ENCODE measurements at places on chromosomes 12 and 14.

- DNase-seq, result no peak
Observed at GRCh38 chr12:59657266-59657665, 61.4 kb downstream of the SLC16A7 start.

- DNase-seq, result no peak
Observed at GRCh38 chr12:79884401-79885006, 50.4 kb downstream of the PPP1R12A start.

- DNase-seq, result no peak
Observed at GRCh38 chr12:113461666-113462065, 10.0 kb downstream of the LHX5 start.

DNA sequence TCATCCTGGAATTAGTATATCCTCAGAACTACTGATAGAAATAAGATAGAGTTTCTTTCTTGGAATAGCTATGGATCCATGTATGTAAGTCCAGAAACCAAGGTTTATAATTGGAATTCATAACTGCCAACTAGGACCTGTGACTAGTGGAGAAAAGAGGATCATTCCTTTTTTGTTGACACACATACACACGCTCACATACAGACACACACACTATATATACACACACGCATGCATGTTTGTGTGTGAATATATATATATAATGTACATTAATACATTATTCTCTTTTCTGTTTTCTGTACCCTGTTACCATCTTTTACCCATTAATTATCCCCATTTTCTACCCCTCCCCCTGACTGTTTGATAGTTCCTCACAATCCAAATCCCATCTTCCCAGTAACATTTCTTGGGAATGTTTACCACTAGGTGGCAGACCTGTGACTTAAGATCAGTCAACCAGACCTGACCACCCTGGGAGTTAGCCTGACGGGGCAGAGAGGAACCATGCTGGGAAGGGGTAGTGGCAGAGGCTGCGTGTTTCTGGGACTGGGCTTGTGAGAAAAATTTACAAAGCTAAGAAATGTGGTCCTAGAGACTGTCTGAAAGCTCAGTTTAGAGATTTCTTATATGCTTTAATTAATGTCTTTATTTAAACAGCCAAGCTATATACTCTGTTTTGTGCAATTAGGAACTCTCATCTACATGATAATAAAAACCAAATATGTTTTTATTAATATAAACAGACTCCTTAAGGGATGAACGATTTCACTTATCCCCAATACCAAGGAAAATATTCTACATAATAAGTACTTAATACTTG lies 308.0 kb downstream of the PPFIA2 start:
- DNase-seq, result peak; percentile 65

- peak; percentile 87 for DNase-seq
Observed at GRCh38 chr12:546920-547845, 87.4 kb downstream of the B4GALNT3 start.

- DNase-seq, result no peak
Observed at GRCh38 chr12:105523164-105524057, 192.9 kb downstream of the C12orf75 start.

DNA sequence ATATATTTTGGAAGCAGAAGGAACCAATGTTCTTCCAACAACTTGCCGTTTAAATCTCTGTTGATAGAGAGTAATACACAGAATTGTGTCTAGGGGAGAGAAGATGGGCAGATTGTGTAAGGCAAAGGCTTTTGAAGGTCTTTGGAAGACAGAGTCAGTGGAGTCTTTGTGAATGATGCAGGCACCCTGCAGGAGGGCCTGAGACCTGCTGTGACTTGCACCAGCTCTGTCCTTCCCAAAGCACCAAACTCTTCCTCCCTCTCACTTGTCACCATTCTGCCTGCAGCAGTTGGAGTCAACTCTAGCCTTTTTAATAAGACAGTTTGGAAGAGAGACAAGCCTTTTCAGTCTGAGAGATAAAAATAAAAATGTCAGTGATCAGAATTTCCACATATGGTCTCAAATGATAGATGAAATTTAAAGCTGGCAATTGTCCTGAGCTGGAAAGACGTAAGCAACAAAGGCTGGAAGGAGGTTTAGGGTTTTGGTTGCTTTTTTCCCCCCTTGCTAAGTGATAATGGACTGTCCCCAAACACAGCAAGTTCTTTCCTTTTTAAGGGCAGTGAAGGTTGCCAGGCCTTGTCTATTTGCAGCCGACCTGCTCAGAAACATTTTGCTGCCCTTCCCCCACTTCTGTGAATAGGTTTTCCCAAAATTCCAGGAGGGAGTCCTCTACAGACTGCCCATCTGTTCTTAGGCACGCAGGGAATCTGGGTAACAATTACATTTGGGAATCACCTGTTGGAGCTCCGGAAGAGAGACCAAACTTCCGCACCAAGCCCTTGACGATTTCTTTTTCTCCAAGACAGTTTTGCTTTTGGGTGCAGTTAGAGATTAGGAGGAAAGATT lies 103.0 kb upstream of the NTF3 start:
- no peak for DNase-seq

- DNase-seq, result no peak
Observed at GRCh38 chr12:9646794-9647781, 22.4 kb upstream of the CLEC2D start.

DNA sequence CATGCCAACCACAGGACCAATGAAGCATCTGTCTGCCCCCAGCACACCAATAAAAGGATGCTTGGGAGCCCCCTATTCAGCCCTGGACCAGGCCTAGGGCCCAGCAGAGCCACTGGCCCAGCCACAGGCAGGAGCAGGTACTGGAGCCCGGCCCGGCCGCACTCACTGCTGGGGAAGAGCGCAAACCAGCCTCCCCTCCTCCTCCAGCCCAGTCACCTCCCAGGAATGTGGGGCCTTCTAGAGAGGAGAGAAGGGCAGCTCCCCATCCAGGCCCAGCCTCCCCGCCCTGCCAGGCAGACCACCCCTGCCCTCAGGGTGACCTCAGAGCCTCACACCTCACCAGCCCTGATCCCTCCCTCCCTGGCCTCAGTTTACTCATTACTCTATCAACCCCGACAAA lies 56.2 kb downstream of the CCNK start:
- DNase-seq, result no peak

GRCh38 chr12:14576896-14577295 lies 9.2 kb upstream of the PLBD1 start:
- DNase-seq, result no peak

DNA sequence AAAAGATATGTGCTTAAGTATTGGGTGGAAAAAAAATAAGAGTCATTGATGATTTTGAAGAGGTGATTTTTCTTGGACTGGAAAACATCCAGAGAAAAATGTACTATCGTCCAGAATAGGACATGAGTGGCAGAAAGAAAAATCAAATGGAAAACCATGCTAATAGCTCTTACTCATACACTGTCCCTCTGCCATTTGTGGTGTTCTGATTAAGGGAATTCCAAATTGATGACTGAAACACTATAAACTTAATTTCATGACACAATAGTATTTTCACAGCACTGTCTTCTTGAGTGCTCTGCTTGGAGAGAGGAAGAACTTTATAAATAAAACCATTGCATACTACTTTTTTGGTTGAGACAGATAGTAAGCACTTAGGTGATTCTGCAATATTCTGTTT lies 72.4 kb downstream of the USP15 start:
- no peak for DNase-seq

GRCh38 chr12:130765186-130765659 lies 49.1 kb upstream of the RIMBP2 start:
- DNase-seq, result no peak

- no peak for DNase-seq
Observed at GRCh38 chr14:73749706-73750530, 35.7 kb upstream of the PNMA1 start.

GRCh38 chr12:72035625-72036024 lies 97.0 kb downstream of the TPH2 start:
- no peak for DNase-seq

DNA sequence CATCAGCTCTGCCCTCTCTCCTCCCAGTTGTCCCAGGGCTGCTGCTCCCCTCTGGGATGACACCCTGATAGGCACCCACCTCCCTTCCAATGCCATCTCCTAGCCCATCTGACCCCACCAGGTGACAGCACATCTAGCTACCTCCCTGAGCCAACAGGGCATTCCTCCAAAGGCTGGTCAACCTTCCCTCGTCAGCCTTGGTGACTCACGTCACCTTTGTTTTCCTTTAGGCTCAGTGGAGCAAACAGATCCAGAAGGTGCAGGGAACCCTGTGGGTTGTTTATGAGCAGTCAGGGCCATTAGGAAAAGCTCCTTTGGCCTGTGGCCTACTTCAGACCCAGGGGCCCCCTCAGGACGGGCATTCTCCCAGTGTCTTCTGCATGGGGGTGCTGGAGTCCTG lies 32.4 kb downstream of the PIGH start:
- DNase-seq, result no peak

DNA sequence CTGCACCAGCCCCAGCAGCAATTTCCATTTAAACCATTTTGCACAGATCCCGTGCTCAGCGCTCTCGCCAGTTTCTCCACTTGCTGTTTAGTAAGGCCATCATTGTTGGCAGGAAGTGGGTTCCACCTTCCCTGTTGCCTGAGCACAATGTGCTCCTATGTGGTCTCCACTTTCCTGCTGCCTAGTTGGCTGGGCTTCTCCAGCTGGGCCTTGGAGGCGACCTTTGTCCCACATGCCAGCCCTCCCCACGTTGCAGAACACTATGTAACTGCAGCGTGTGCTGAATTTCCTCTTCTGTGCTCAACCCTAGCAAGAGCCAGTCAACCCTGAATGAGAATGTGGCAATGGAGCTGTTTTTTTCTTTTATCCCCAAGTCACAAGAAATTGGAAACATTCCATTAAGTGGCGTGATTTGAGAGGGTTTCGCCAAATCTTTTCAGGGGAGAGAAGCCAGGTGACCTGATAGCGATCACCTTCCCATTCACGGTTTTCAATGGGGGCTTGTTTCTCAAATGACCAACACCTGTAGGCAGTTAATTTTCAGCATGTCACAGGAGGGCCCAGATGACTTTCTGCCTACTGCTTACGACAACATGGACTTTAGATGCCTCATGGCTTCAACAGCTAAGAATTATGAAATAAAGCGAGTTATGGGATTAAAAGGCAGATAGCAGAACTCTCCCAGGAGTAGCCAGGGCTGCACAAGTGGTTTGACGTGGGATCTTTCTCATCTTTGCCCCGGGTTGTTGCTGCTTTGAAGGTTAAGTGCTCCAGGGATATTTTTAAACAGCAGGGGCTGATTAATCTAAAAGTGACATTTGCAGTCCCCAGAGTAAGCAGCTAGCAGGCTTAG lies at the start of gene ACACB:
Gene ACACB (plus strand): TSS at position 830 of the 853 bp plus-strand sequence. CDS start 22,819 bp downstream, outside the sequence.
- no peak for DNase-seq

- DNase-seq, result no peak
Observed at GRCh38 chr12:124804011-124804621, 59.5 kb downstream of the SCARB1 start.

- no peak for DNase-seq
Observed at GRCh38 chr12:49198431-49199155, 9.7 kb upstream of the TUBA1A start.

- no peak for DNase-seq
Observed at GRCh38 chr14:33737446-33737845, 213.4 kb downstream of the EGLN3 start.

DNA sequence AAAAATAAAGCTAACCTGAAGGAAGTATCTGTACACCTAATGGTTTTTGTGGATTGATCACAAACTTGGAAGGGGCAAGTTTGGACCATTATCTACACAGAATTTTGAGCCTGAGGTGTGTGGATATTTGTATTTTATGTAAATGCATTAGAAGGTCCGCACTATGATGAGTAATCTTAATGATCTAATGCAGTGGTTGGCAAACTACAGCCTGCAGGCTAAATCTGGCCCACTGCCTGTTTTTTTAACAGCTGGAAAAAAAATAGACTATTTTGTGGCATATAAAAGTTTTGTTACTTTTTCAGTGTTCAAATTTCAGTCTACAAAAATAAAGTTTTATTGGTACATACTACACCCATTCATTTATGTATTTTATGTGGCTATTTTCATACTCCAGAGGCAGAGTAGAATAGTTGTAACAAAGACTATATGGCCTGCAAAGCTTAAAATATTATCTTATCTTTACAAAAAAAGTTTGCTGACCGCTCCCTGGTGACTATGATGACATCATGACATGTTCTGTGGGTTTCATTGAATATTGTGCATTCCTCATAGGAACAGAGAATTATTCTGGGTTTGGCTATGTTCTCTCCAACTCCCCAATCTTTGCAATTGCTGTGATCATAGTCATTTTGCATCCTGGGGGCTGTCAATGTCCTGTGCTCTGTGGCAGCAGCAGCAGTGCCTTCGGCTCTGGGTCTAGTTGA lies 962.6 kb upstream of the FBXO33 start:
- no peak for DNase-seq

DNA sequence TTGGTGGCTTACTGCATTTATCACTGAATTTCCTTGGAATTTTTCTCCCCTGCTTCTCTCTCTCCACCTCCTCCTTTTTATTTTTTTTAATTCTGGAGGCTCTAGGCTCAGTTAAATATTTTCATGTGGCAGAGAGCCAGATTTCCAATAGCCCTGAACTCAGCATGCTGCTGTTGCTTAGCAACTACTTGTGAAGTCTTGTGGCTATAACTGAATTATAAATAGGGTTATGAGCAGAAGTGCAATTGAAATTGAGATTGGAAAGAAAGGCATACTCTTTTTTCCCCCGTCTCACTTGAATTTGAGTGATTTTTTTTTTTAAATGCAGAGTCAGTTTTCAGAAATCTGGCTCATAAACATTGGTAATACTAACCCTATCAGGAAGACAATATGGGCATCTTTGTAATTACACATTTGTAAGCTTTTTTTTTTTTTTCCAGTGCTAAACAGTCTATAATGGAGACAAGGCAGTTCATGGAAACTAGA lies 38.3 kb downstream of the ATF7IP start:
- no peak for DNase-seq

DNA sequence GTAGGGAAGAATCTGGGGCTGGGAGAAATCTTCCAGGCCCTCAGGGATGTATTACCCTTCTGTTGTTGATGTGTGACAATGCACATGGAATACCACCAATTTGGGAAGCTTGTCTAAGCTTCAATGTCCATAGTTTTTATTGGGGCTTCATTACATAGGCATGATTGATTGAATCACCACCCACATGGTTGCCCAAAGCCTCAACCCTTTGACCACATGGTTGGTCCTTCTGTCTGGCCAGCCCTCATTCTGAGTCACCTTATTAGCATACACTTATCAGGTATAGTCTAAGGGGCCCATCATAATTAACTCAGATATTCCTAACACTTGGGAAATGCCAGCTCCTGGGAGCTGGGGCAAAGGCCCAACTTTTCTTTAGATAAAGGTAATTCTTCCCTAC lies 93.3 kb downstream of the AKAP6 start:
- no peak for DNase-seq

DNA sequence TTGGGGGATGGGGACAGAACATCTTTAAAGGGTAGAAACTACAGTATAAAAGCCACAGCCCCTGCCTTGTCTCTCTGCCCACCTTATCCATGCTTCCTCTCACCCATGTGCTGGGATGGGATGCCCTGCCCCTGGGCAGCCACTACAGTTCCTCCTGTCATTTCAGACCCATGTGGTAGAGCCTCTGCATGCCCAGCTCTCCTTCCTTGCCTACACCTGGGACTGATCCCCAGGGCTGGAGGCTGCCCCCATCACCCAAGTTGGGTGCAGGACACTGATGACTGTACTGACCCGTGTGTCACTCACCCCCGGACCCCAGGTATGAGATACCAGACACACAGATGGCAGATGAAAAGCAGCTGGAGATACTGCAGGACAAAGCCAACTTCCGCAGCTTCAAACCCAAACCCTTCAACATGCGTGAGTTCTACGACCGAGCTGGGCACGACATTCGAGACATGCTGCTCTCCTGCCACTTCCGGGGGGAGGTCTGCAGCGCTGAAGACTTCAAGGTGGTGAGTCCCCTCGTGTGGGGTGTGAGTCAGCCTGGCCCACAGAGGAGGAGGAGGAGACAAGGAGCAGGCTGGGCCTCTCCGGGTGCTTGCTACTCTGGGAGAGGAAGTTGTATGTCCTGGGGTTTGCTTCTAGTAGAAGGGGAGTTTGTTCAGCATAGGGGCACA lies 2.2 kb downstream of the ASIC1 start:
- no peak for DNase-seq

Data from endothelial cell (in vitro differentiated cells).